ENCODE measurements at places on chromosomes 4 and X.

DNA sequence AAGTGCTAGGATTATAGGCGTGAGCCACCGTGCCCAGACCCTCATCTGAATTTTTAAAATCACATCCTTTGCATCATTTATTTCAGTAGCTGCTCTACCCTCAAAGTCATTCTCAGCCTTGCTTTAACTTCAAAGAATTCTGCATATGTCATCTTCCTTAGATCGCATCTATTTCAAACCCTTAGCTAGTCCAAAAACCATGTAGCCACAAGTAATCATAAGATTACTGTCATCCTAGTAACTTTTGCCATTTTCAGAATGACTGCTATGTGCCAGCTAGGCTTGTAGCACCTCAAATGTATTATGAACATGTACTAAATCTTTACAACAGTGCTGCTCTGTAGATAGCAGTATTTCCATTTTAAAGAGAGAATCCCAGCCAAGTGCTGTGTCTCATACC lies 45.5 kb upstream of the KLF3 start:
- no peak for DNase-seq

DNA sequence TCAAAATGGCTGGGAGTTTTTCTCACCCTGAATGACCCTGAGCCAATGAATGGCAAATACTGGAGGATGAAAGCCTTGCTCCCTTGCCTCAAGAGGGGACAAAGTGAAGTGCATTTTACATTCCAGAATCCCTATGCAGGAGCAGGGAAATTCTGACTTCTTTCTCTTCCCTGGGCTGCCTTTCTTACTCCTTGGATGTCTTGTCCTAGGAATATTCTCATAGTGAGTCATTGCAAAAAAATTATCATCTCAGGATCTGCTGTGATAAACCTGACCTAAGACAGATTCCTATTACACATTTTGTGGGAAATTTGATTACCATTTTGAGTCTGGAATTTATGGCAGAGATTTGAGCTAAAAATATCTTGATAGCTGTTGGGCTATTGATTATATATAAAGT lies 199.9 kb downstream of the TMA16 start:
- DNase-seq = no peak

GRCh38 chr4:37827030-37827685 lies 672 bp downstream of the PGM2 start:
- DNase-seq = no peak

DNA sequence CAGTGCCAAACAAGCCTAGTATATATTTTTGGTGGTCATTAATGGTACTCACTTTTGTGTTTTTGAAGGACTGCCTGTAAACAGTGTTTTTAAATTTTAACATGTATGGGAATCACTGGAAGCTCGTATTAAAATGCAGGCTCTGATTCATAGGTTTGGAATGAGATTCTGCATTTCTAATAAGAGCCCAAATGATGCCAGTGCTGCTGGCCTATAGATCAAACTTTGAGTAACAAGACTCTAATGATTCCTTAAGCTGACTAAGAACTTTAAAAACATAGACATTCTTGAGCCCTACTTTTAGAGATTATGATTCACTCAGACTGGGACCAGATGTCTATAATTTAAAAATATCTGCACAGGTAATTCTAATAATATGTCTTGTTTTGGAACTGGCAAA lies 823.2 kb upstream of the LCORL start:
- no peak for DNase-seq

DNA sequence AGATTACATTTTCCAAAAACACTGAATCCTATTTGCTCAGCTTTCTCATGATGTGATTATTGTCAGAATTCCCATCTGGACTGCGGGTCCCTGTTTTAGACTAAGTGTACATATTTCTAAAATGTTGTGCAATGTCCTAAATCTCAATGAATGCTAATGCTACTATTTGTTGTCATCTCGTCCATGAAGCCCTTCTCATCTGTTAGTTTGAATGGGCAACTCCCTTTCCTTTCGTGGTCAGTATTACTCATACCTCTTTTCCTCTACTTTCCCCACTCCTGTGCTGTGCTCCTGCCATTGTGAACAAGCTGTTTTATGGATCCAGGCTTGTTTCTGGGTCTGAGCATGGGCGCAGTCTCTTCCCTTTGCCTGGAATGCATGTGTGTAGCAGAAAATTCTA lies 91.0 kb downstream of the MID1 start:
- DNase-seq = no peak

DNA sequence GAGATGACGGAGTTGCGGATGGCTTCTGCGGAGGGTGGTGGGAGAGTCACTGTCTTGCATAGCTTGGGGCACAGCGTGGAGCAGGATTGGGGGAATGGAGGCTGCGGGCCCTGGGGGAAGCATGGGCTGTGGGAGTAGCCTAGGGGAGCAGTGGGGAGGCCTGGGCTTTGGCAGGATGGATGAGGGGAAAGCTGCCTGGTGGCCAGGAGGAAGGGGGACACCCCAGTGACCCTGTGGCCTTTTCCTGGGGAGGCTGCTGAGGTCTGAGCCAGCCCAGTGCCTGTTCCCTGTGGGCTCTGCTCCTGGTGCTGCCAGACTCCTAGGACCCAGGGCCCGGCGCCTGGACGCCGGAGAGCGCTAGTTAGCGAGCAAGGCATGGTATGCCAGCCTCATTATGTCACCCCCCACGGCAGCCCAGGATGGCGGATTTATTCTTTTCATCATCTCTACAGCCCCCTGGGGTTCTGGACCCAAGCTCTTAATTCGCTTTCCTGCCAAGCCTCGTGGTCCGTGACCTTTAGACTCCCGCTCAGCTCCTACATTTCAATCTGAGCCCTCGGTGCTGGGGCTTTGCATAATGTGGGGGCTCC lies 39.8 kb downstream of the SORCS2 start:
- DNase-seq = no peak

- no peak for DNase-seq
Measured at GRCh38 chr4:38084877-38085711, 124.9 kb downstream of the PTTG2 start.

- no peak for DNase-seq
Measured at GRCh38 chr4:71221510-71222466, 117.0 kb upstream of the SLC4A4 start.

GRCh38 chrX:50100188-50100587 lies 100.6 kb downstream of the AKAP4 start:
- no peak for DNase-seq

GRCh38 chr4:39976945-39977488 lies 694 bp downstream of the PDS5A start:
- peak; percentile 74 for DNase-seq

Measured in Peyer's patch (tissue), 4 donors.